Aorta (tissue), 5 donors: ENCODE measurements at places on chromosomes 4 and X.

GRCh38 chr4:66769441-66769840 is 775.9 kb downstream of the CENPC start:
- no peak for DNase-seq

- DNase-seq = no peak
These were observed 533 bp downstream of the GPR173 start for GRCh38 chrX:53049127-53049517.

- DNase-seq = peak; percentile 68
These were observed 1.1 kb downstream of the HCFC1 start for GRCh38 chrX:153970357-153971123.

DNA sequence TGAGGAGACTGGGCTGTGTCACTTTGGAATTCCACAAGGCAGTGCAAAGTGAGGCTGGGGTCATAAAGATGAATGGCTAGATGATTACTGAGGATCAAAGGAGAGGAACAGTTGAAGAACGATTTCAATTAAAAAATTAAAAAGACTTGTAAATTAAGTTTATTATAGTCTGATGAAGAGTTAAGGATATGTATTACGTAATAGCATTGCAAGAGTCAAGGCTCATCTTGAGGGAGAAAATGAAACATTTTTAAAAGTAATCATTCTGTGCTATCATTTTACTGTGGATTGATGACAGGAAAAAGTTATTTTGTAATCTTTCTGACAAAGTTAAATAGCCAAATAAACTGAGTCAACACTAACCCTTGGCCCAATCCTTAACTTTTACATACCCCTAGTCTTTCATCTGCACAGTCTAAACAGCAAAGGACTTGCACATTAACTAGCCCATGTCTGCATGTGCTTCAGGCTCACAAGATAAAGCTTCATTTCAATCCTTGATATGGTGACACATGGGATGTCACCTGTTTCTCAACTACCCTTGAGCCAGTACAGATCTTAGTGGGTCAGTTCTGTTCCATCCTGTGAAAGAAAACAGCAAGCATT is 465.5 kb upstream of the CTSO start:
- no peak for DNase-seq

GRCh38 chrX:42047886-42048285 is 124.5 kb upstream of the CASK start:
- no peak for DNase-seq

GRCh38 chr4:140557831-140558435 is 10.8 kb downstream of the UCP1 start:
- no peak for DNase-seq

- DNase-seq = peak; percentile 26
These were observed 24.3 kb downstream of the PSAPL1 start for GRCh38 chr4:7410446-7410845.

DNA sequence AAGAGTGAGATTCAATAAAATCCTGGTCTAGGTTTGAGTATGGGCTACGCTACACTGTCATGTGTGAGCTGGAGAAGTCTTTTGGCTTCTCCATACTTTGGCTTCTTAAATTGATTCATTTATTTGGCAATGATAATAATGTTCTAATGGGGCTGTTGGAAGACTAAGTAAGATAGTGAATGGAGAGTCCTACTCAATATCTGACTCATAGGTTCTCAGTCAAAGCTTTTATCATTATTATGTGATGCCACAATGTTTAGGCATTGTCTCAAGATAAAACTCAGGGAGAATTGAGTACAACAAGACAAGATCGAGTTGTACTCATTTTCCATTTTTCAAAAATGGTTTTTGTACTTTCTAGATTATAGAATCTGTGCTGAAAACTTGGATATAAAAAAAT is 92.5 kb upstream of the VEGFC start:
- no peak for DNase-seq

- DNase-seq = no peak
These were observed 93.9 kb upstream of the GATB start for GRCh38 chr4:151854731-151855130.

- DNase-seq = no peak
These were observed 23.7 kb downstream of the TBL1X start for GRCh38 chrX:9488586-9488985.

- DNase-seq = no peak
These were observed 7.9 kb downstream of the TRIM2 start for GRCh38 chr4:153211986-153212728.

DNA sequence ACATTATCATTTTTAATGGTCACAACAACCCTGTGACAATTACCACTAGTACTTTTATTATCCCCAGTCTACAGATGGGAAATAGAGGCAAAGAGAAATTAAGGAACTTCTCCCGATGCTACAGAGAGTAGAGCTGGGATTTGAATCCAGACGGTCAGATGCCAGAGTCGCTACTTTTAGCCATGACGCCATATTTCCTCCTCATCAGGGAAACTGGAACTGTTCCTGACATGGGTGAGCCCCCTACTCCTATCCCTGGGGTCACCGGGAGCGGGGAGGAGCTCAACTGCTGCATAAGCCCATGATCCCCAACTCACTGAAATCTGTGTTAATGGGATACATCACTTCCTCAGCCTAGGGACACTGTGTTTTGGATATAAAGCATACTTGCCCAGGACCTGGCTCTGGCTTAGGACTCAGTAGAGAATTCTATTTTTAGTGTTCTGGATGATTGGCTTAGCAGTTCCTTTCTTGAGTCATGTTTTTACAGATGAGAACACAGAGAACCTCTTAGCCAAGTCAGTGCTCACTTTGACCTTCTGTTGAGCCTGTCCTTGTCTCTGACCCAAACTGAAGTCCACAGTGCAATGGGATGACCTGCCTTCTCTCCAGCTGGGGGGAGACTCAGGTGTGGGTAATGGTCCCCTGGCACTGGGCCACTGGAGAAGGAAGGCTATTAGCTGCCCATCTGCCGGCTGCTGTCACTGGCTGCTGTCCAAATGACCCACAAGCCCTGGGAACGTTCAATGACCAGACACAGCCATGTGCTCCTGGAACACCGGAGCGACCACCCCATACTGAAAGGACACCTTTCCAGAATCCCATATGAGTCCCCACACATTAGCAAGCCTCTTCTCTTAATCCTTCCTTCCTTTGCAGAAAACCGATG is 90.8 kb upstream of the SHISA3 start:
- no peak for DNase-seq

DNA sequence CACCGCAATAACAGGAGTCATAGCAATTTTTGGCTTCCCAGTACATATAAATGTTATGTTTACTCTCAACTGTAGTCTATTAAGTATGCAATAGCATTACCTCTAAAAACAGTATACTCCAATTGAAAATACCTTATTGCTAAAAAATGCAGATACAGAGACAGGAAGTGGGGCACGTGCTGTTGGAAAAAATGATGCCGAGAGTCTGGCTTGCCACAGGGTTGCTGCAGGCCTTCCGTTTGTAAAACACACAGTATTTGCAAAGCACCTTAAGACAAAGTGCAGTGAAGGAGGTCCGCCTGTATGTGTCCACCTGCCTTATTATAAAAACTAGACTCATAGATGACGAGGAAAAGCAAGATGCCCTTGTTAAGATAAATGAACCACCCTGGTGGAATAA is 23.5 kb downstream of the CD99 start:
- peak; percentile 7 for DNase-seq

DNA sequence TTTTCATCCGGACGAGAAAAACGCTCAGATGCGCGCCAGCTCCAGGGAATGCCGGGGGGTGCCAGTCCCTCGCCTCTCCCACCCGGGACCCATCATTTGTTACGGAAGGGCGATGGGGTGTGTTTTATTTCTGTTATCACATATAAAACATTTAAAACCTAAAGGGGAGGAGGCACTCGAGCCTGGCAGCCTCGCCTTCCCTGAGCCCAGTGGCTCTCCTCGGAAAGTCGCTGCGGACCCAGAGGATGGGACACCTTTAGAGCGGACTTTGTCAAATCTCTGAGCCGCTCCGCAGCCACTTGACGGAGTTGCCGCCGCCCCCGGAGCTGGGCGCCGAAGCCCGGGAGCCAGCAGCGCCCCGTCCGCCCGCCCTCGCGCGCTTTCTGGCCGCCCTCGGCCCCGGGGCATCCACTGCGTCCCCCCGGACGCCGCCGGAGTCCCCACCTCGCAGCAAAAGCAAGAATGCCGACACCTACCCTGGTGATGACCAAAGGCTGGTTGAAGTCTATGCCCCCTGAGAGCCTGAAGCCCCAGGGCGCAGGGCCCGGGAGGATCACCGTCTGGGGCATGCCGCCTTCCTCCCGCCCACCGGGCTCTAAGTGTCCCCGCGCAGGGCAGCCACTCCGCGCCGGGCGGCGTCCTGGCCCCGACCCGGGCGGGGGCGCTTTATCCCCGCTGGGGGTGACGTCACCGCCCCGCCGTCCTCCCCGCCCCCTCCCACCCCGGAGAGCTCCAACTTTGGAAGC is at the start of gene PDLIM3:
PDLIM3 (minus strand) TSS at position 642 of the 746 bp plus-strand sequence; CDS start at position 569, 73 bp downstream.
- peak; percentile 94 for DNase-seq

GRCh38 chrX:101595739-101596419 is 21.9 kb downstream of the ARMCX6 start:
- DNase-seq = no peak

DNA sequence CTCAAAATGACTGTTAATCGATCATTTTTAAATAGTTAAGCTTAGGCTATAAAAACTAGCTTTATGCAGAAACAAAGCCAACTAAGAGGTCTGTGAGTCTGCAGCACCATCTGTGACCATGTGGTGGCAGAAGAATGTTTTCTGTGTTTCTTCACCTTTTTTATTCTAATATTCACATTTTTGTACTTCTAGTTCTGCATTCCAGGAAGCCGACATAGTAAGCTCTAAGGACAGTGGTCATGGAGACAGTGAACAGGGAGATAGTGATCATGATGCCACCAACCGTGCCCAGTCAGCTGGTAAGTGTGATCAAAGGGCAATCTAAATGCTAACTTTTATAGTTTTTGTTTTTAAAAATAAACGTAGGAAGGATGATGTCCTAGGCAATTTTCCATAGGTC is 5.6 kb downstream of the PCDH10 start:
- DNase-seq = no peak

- no peak for DNase-seq
These were observed 76.2 kb downstream of the CXCL13 start for GRCh38 chr4:77681792-77682191.

DNA sequence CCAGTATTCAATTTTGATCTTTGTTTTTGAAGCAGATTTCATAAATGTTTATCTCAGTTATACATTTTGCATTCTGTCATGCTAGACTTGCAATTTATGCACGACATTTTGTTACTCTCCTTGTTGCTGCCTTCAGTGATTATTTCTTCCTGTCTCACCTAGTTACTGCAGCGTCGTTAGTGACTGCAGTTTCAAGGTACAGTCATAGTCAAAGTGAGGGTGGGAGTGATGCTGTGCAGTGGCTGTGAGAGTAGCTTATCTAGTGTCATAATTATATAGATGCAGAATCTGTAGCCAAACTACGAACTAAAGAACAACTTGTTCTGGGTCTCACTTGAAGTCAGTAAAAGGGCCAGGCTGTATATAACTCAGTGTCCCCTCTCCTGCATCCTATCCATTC is 69.8 kb downstream of the GPR101 start:
- DNase-seq = no peak

DNA sequence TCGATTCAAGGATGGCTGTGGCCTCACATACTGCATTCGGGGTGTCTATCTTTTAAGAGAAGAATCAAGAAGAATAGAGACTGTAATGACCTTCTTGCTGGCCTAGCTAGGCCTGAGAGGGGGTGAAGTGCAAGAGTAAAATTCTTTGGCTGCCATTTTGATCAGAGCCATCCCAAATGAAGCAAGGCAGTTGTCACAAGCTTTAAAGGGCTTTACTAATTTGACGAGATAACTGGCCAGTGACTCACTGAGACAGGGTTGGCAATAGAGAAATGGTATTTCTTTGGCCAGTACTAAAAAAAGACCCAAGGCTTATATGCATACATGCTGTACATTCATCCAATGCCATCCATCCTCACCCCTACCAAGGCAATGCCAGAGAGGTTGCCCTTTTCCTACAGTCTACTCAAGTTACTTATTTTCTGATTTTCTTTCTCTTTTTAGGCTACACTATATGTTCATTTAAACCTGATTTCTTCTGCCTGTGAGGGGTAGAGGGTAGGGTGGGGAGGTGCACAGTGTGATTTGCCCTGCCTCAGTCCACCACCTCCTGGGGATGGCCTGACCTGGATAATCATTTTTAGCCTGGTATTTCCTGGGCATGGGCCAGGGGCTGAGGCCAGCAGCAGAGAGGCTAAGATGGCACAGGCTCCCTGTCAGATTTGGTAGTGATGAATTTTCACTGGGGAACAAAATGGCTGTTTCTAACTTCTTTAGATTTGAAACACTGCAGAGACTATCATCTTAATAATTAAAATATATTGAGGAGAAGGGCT is 32.2 kb downstream of the ATG4A start:
- DNase-seq = no peak

DNA sequence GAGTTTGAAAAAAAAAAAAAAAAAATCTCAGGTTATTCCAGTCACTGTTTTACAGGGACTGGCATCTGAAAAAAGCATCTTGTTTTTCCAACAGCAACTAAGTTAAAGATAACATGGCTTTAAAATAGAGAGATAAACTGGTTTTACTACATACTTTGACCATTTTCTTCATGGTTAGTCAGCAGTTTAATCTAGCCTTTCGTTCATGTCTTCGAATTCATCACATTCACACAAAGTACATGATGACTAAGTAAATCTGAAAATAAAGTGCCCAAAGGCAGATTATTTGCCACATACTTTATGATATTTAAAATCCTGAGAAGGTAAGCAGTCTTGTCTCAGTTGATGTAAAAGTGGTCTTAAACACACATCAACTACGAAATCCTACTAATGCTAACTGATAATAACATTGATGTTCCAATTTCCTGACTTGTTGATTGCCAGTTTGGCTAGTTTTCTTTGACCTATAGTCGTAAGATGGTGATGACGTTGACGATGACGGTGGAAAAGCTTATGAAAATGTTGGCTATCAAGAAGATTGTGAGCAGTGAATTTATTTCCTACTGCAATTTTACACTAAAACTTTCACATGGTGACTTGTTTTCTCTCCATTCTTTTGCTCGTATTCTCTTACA is 540.5 kb upstream of the BOD1L1 start:
- no peak for DNase-seq

DNA sequence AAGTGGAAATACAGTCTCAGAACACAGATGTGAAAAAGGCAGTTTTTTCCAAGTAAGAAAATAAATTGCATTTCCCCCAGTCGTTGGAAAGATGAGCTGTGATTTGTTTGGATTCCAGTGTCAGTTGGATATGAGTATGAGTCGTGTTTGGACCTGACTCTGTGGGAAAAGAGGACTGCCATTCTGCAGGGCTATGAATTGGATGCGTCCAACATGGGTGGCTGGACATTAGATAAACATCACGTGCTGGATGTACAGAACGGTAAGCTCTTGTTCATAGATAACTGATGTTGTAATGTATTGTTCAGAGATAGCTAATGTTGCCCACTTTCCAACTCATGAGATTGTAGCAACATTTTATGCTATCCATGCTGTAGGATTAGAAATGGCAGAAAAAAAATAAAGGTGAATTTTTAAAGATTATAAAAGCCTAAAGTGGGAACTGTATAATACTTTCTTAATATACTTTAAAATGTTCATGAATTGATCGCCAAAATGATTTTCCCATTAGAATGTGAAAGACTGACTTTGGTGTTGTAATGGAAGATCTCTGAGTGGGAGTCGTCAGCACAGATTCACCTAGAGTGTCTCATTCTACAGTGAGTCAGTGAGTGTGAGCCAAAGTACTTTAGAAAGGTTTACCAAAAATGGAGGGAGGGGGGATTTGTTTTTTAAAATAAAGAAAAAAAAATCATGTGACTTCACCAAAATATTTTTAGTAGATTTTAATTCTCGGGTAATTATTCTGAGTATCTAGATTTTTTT is 178.7 kb downstream of the DCTD start:
- no peak for DNase-seq
